ENCODE measurements at places on chromosomes 3 and 15. TPM values are rescaled to one million over a fixed set of nuclear protein-coding genes. Genes with fewer than 3 reads are reported as not detected.

The SLC38A3 gene
- total RNA-seq, result not detected

The RAP2B gene
- total RNA-seq, result 12.7 TPM

The OR5H1 gene
- not detected for total RNA-seq

The GOLGA8G gene
- not detected for total RNA-seq

The PROK2 gene
- total RNA-seq, result 0.44 TPM

The MESD gene
- 20.5 TPM for total RNA-seq

The ITIH1 gene
- not detected for total RNA-seq

The CIDEC gene
- not detected for total RNA-seq

The BFSP2 gene
- not detected for total RNA-seq

The AADAC gene
- total RNA-seq, result not detected

The COMMD4 gene
- 83.3 TPM for total RNA-seq

The GPR171 gene
- total RNA-seq, result 74.0 TPM
